Progenitor cell of endocrine pancreas (in vitro differentiated cells): ENCODE measurements at places on chromosomes 6 and 20. TPM values are rescaled to one million over a fixed set of nuclear protein-coding genes. Genes with fewer than 3 reads are reported as not detected.

GRCh38 chr6:100467129-100468015, 2.7 kb upstream of the SIM1 start:
- H3K4me1 ChIP-seq: peaks cover 12% of the 10 kb centered on the region
- DNase-seq: no peak
- H3K36me3 ChIP-seq: no peaks in the 10 kb centered on the region
- no peak overlapping the region for H3K27ac ChIP-seq
- H3K27me3 ChIP-seq: peaks cover 91% of the 10 kb centered on the region

Gene SYNDIG1
- 0.19 and 0.38 TPM in 2 replicates for total RNA-seq

DNA sequence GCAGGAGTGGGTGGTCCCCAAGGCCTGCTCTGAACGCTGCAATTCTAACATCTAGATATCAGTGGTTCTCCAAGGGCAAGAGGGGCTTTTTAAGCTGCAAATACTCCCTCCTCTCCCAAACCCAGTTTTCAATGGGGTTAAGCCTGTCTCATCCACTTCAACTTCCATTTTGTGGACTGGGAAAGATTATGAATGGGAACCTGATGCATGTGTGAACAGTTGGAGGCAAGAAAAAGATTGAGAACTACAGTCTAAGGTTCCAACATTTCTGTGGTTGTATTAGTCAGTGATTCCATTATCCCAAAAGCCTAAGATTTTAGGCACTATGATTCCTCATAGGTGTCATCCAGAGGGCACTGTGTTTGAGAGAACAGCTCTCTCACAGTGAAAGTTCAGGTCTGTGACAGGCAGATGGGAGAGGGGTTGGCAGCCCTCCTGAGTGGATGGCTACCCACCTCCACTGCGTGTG, 53.7 kb downstream of the HNF4A start:
- peaks cover 14% of the 10 kb centered on the region for H3K36me3 ChIP-seq
- no peak overlapping the region for H3K27ac ChIP-seq
- H3K4me3 ChIP-seq: no peak overlapping the region
- H3K4me1 ChIP-seq: peaks cover 23% of the 10 kb centered on the region
- no peak for DNase-seq
- peaks cover 11% of the 10 kb centered on the region for H3K27me3 ChIP-seq

- H3K4me3 ChIP-seq: no peak overlapping the region
- no peaks in the 10 kb centered on the region for H3K36me3 ChIP-seq
- no peak for DNase-seq
- H3K27me3 ChIP-seq: no peaks in the 10 kb centered on the region
Observed at GRCh38 chr20:11153819-11154218, 480.0 kb upstream of the JAG1 start.

DNA sequence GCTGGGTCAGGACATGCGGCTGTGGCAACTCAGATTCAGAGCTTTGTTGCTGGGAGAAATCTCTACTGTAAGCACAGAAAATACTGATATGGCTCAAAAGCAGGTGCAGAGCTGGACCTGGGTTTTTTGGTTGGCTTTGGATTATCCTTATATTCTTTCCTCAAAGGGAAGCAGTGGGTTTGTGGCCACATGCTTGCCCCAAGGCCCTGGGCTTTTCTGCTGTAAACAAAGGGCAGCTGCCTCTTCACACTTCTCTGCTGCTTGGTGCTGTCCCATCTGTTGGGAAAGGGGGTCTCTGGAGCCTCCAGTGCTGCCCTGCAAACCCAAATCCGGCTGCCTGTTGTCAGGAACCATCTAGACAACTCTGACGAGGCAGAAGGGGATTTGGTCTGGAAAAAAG, 52.4 kb downstream of the ANKRD6 start:
- H3K27ac ChIP-seq: no peak overlapping the region
- DNase-seq: no peak

Gene SEL1L2
- not detected in 2 replicates for total RNA-seq

Gene PGC
- total RNA-seq: not detected in 2 replicates

Gene KIAA1755
- 0.16 and 0.29 TPM in 2 replicates for total RNA-seq

Gene HDGFL1
- total RNA-seq: not detected in 2 replicates

- DNase-seq: no peak
- H3K27ac ChIP-seq: no peak overlapping the region
- peaks cover 1% of the 10 kb centered on the region for H3K36me3 ChIP-seq
- peaks cover 10% of the 10 kb centered on the region for H3K4me1 ChIP-seq
Observed at GRCh38 chr20:50174456-50174855, 16.2 kb upstream of the CEBPB start.

Gene INSM1
- 41.1 and 46.1 TPM in 2 replicates for total RNA-seq

Gene OPRL1
- total RNA-seq: 1.5 TPM in 2 replicates

GRCh38 chr6:95548188-95548786, 29.0 kb upstream of the MANEA start:
- H3K27ac ChIP-seq: no peak overlapping the region
- no peak overlapping the region for H3K4me3 ChIP-seq
- no peaks in the 10 kb centered on the region for H3K36me3 ChIP-seq
- no peaks in the 10 kb centered on the region for H3K4me1 ChIP-seq

- peaks cover 18% of the 10 kb centered on the region for H3K27me3 ChIP-seq
- H3K36me3 ChIP-seq: no peaks in the 10 kb centered on the region
- H3K4me3 ChIP-seq: no peak overlapping the region
Observed at GRCh38 chr20:5402903-5403531, 86.3 kb upstream of the PROKR2 start.

DNA sequence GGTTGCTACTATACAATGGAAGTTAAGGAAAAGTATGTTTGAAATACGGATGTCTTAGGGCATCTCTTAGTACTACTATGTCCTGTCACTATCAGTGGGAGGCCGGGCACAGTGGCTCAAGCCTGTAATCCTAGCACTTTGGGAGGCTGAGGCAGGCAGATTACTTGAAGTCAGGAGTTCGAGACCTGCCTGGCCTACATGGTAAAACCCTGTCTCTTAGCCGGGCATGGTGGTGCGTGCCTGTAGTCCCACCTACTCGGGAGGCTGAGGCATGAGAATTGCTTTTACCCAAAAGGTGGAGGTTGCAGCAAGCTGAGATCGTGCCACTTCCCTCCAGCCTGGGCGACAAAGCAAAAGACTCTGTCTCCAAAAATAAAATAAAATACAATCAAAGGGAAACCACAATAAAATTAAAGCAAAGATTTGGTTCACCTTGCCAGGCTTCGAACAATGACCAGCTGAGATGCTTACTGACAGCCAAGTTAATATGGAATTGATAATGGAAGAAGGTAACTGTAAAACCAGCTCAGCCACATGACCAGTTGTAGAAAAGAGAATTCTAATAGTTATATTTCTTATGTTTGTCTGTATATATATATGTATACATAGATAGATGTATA, 6.5 kb downstream of the CD24 start:
- H3K27ac ChIP-seq: peak overlapping the region; percentile 45
- H3K4me1 ChIP-seq: peaks cover 11% of the 10 kb centered on the region
- H3K27me3 ChIP-seq: no peaks in the 10 kb centered on the region
- no peak overlapping the region for H3K4me3 ChIP-seq
- H3K36me3 ChIP-seq: peaks cover 39% of the 10 kb centered on the region

Gene GGTLC1
- total RNA-seq: not detected in 2 replicates

DNA sequence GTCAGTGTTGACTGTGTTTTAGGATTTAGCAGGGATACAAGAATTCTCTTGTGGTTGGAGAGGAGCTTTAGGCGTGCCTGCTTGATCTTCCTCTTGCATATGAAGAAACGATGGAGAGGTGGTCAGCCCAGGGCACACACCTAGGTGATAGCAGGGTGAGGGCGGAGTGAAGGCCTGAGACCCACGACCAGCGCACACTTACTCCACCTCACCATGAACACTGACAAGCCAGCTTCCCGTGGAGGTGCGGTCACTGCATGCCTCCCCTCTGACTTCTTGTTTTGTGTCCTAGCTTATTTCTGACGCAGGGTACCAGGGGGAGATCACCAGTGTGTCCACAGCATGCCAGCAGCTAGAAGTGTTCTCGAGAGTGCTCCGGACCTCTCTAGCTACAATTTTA, 8.1 kb downstream of the NELFCD start:
- H3K27me3 ChIP-seq: no peaks in the 10 kb centered on the region
- peak overlapping the region; percentile 65 for H3K27ac ChIP-seq
- H3K4me1 ChIP-seq: peaks cover 24% of the 10 kb centered on the region
- H3K4me3 ChIP-seq: no peak overlapping the region

Gene EYS
- 0.44 and 0.46 TPM in 2 replicates for total RNA-seq

Gene MAVS
- 42.2 and 43.8 TPM in 2 replicates for total RNA-seq

DNA sequence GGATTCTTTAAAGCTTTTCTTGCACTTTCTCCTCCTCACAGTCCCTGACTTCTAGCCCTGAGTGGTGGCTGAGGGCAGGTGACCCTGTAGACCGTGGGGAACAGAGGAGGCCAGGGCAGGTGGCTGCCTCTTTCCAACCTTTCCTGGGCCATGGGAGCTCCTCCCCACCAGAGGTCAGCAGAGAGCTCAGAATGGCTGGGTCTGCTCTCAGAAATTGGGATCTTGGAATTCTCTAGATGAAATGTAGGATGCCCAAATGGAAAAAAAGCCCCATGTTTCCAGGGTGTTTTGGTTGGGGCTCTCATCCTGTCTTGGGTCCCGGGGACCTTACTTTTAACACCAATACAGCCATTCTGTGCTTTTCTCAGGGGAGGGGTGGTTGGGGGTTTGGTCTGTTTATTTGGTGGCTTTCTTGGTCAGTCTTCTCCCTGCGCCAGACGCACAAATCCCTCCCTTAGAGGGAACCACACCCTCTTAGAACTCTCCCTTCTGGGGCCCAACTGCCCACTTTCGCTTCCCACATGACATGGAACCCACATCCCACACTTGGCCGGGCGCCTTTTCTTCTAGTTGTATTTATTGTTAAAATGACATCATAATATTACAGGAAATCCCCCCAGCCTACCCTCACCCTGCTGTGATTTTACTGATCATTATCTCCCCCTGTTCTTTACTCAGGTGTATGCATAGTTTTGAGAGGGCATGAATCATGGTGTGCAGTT, 17.9 kb downstream of the GNAS start:
- peak; percentile 71 for DNase-seq
- peaks cover 20% of the 10 kb centered on the region for H3K27me3 ChIP-seq
- peaks cover 3% of the 10 kb centered on the region for H3K4me1 ChIP-seq
- no peak overlapping the region for H3K27ac ChIP-seq
- no peaks in the 10 kb centered on the region for H3K36me3 ChIP-seq

DNA sequence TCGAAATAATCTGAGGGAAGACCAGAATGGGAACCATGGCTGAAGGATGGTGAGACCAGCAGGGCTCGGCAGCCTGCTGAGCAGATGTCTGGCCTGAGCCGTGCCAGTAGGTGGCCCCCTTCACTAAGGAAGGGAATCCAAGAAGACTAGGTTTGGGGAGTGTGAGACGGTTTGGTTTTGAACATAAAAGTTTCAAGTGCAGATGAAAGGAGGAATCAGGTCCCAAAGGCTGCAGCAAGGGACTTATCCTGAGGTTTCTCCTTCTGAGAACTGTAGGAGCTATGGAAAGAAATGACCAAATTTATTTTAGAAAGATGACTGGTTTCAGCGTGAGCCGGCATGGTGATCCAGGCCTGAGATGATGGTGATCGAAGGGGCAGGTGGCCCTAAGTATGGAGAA, 4.6 kb upstream of the OSER1 start:
- H3K27ac ChIP-seq: no peak overlapping the region
- H3K4me3 ChIP-seq: no peak overlapping the region
- peak; percentile 51 for DNase-seq
- peaks cover 3% of the 10 kb centered on the region for H3K36me3 ChIP-seq
- peaks cover 30% of the 10 kb centered on the region for H3K4me1 ChIP-seq

Gene TRAM2
- total RNA-seq: 18.6 and 19.9 TPM in 2 replicates

- no peaks in the 10 kb centered on the region for H3K36me3 ChIP-seq
- no peak for DNase-seq
- peaks cover 11% of the 10 kb centered on the region for H3K4me1 ChIP-seq
- H3K4me3 ChIP-seq: no peak overlapping the region
- peaks cover 37% of the 10 kb centered on the region for H3K27me3 ChIP-seq
Observed at GRCh38 chr6:169247991-169248390, 5.7 kb downstream of the THBS2 start.

Gene RSPH9
- total RNA-seq: 0.29 and 0.31 TPM in 2 replicates

DNA sequence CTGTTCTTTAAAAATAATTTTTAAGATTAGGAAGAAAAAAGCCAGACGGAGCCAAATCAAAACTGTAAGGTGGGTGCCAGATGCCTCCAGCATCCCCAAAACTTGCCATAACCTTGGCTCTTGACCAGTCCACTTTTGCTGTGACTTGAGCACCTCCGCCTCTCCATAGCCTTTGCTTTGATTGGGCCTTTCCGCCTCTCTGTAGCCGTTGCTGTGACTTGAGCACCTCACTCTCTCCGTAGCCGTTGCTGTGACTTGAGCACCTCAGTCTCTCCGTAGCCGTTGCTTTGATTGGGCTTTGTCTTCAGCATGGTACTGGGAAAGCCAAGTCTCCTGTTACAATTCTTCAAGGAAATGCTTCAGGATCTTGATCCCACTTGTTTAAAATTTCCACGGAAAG, 73.0 kb downstream of the YTHDF1 start:
- peaks cover 56% of the 10 kb centered on the region for H3K27me3 ChIP-seq
- no peak for DNase-seq
- no peaks in the 10 kb centered on the region for H3K4me1 ChIP-seq
- H3K4me3 ChIP-seq: no peak overlapping the region
- H3K27ac ChIP-seq: no peak overlapping the region

GRCh38 chr6:137731600-137731959, 135.5 kb upstream of the TNFAIP3 start:
- H3K27ac ChIP-seq: no peak overlapping the region
- H3K36me3 ChIP-seq: no peaks in the 10 kb centered on the region
- no peaks in the 10 kb centered on the region for H3K4me1 ChIP-seq
- DNase-seq: no peak

GRCh38 chr20:62617711-62618483, 24.4 kb upstream of the SLCO4A1 start:
- no peak overlapping the region for H3K4me3 ChIP-seq
- H3K27ac ChIP-seq: no peak overlapping the region
- H3K4me1 ChIP-seq: no peaks in the 10 kb centered on the region
- peaks cover 20% of the 10 kb centered on the region for H3K27me3 ChIP-seq
- DNase-seq: no peak
- no peaks in the 10 kb centered on the region for H3K36me3 ChIP-seq

DNA sequence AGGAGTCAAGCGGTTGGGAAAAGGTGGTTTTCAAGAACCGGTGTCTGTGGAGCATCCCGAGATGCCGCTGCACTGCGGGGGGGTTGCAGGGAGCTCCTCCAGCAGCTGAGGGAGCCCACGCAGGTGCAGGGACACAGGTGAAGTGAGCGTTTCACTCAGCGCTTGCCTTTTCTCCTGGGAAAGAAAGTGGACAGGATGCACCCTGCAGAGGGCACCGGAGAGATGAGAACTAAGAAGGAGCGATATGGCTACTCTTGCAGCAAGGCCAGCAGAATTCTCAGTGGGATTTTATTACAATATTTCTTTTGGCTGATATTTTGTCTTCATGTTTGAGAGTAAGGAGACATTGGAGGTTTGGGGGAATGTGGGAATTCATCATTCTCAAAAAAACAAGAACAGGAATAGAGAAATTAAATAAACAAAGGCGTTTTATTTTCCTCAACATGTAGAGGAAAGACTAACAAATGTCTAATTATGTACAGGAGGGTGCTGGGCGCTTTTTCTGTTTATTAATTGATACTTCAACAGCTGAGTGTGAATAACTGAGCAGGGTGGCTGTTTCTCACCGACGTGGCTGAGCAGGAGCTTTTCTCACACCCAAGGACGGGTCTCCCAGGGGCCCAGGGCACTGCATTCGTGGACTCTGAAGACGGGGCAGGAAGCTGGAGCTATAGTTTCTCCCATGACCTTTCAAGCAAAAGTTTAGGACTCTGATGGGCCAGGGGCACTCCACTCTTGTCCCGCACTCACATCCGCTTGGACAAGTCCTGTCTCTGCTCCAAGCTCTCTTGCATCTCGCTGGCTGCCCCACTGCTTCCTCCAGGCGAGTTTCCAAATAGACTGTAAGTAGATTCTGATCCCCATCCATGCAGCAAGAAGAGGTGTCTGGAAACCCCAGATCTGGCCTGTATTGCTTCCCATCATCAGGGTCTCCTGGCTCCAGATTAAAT, 176.1 kb downstream of the SMOC2 start:
- no peaks in the 10 kb centered on the region for H3K36me3 ChIP-seq
- H3K4me1 ChIP-seq: no peaks in the 10 kb centered on the region
- H3K4me3 ChIP-seq: no peak overlapping the region

Gene TFAP2D
- not detected in 2 replicates for total RNA-seq

Gene MYB
- 4.6 and 5.6 TPM in 2 replicates for total RNA-seq

Gene KCNB1
- total RNA-seq: 0.98 and 1.8 TPM in 2 replicates

Gene TRIM40
- total RNA-seq: not detected in 2 replicates
